Neuronal stem cell (in vitro differentiated cells): ENCODE measurements at places on chromosomes 3 and 15.

- no peak overlapping the region for H3K4me3 ChIP-seq
- H3K27me3 ChIP-seq, result no peaks in the 10 kb centered on the region
- peaks cover 6% of the 10 kb centered on the region for H3K4me1 ChIP-seq
- no peak overlapping the region for H3K27ac ChIP-seq
- H3K36me3 ChIP-seq, result no peaks in the 10 kb centered on the region
Observed at GRCh38 chr15:68572309-68572708, 6.5 kb upstream of the CORO2B start.

- no peak for DNase-seq
- no peaks in the 10 kb centered on the region for H3K36me3 ChIP-seq
- peaks cover 4% of the 10 kb centered on the region for H3K4me1 ChIP-seq
- H3K27ac ChIP-seq, result no peak overlapping the region
- H3K4me3 ChIP-seq, result no peak overlapping the region
- no peaks in the 10 kb centered on the region for H3K27me3 ChIP-seq
Observed at GRCh38 chr3:30313840-30314239, 292.6 kb upstream of the TGFBR2 start.

DNA sequence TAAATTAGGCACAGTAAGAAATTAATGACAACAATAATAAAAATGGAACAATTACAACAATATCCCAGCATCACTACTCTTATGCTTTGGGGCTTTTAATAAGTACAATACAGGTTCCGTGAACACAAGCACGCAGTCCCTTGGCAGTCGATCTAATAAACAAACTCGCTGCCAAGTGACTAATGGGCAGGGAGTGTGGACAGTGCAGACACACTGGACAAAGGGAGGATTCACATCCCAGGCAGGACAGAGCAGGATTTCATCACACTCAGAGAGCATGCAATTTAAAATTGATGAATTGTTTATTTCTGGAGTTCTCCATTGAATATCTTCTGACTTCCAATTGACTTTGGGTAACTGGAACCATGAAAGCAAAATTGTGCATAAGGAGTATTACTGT lies 524.1 kb upstream of the CFAP20DC start:
- no peaks in the 10 kb centered on the region for H3K4me1 ChIP-seq
- no peaks in the 10 kb centered on the region for H3K36me3 ChIP-seq
- no peak for DNase-seq
- H3K27me3 ChIP-seq, result no peaks in the 10 kb centered on the region
- H3K27ac ChIP-seq, result no peak overlapping the region

GRCh38 chr3:16510620-16511319 lies 2.7 kb downstream of the RFTN1 start:
- peaks cover 14% of the 10 kb centered on the region for H3K4me1 ChIP-seq
- no peak overlapping the region for H3K4me3 ChIP-seq

DNA sequence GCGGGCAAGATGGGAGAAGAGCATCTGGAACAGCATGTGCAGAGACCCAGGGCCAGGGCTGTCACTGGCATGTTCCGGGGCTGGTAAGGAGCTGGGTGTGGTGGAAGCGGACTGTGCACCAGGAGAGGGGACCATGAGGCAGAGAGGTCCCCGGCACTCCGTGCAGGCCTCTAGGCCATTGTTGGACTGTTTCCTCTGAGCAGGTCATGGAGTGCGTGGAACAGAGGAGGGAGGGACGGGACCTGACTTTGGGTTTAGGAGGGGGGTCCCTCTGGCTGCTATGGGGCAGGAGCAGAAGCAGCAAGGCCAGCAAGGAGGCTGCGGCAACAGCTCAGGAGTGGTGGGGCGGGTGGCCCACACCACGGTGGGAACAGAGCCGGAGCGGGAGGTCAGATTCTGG lies 47.1 kb downstream of the TPRA1 start:
- no peaks in the 10 kb centered on the region for H3K27me3 ChIP-seq
- no peak overlapping the region for H3K4me3 ChIP-seq
- H3K36me3 ChIP-seq, result no peaks in the 10 kb centered on the region
- H3K27ac ChIP-seq, result no peak overlapping the region
- no peak for DNase-seq

GRCh38 chr3:187481426-187481825 lies 113.2 kb downstream of the RTP4 start:
- H3K27ac ChIP-seq, result no peak overlapping the region
- H3K4me3 ChIP-seq, result no peak overlapping the region
- H3K4me1 ChIP-seq, result no peaks in the 10 kb centered on the region
- H3K36me3 ChIP-seq, result no peaks in the 10 kb centered on the region
- H3K27me3 ChIP-seq, result no peaks in the 10 kb centered on the region
- DNase-seq, result no peak

DNA sequence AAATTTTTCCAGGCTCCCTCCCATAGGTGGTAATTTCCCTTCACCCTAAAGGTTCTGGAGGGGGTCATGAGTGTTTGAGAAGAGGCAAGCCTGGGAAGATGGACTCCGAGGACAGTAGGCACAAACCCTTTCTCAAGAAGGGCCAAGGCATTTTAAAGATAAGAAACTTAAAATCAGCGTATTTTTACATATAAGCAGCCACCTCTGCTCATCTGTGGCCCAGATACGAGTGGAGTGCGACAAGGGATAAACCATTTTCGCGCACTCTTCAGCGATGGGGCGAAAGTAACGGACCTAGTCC lies 539 bp downstream of the RASSF1 start:
- peaks cover 14% of the 10 kb centered on the region for H3K4me1 ChIP-seq
- no peak for DNase-seq
- peaks cover 61% of the 10 kb centered on the region for H3K27me3 ChIP-seq
- H3K4me3 ChIP-seq, result no peak overlapping the region
